ENCODE measurements at places on chromosomes 12 and 14. TPM values are rescaled to one million over a fixed set of nuclear protein-coding genes. Genes with fewer than 3 reads are reported as not detected.

DNA sequence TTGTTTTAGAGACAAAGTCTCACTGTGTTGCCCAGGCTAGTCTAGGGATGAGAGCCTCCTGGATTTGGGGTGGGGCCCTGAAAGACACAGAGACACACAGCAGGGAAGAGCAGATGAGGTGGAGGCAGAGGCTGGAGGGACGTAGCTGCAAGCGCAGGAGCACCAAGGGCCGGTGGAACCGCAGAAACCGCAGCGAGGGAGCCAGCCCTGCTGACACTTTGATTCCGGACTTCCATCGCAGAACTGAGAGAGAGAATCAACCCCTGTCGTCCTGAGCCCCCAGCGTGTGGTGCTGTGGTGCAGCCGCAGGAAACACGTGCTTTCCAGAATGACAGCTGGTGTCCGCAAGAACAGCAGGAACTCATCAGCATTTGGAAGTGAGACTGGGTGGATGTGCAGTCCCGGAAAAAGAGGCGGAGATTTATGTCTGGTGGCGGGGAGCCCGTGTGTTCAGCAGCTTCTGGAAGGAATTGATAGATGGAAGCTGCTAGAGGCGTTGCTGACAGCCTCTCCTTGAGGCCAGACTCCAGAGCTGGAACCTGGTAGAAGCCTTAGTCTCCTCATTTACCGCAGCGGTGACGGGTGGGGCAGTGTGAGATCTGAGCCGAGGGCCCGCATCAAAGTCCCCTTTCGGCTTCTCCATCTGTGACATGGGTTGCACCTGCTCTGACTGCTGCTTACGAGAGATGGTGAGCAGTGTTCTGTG lies 21.9 kb upstream of the KLC1 start:
- DNase-seq: peak; percentile 73

- DNase-seq: no peak
Observed at GRCh38 chr14:71591231-71591630, 341.0 kb upstream of the RGS6 start.

GRCh38 chr12:65800937-65801336 lies 23.3 kb upstream of the HMGA2 start:
- no peak for DNase-seq

DNA sequence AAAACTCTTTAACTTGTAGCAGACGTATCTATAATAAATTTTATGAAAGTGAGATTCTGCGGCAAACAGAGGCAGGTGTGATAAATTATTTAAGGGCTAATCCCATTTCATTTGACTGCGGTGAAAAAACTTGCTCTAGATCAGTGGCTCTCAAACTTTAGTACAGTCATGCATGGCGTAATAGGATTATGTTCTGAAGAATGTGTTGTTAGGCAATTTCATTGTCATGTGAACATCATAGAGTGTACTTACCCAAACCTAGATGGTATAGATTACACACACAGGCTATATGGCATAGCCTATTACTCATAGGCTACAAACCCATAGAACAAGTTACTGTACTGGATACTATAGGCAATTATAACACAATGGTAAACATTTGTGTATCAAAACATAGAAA lies 83.7 kb downstream of the HEATR5A start:
- DNase-seq: no peak

DNA sequence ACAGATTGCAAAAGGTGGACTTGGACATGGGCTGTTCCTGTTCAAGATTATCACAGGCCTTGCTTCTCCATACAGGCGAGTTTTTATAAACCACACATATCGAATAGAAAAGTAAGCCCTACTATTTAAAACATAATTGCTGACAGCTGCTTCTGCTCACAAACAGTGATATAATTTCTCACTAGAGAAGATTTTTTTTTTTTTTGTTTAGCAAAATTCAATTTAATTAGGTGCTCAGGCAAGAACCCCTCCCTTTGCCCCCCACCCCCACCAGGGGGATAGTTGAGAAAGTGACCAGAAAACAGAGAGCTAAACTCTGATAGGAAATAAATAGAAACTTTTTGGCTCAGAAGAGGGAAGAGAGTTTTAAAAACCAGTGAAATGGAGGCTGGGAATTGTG lies 132.8 kb upstream of the CRY1 start:
- DNase-seq: no peak

GRCh38 chr12:95942101-95942523 lies 302 bp downstream of the CCDC38 start:
- DNase-seq: peak; percentile 28

DNA sequence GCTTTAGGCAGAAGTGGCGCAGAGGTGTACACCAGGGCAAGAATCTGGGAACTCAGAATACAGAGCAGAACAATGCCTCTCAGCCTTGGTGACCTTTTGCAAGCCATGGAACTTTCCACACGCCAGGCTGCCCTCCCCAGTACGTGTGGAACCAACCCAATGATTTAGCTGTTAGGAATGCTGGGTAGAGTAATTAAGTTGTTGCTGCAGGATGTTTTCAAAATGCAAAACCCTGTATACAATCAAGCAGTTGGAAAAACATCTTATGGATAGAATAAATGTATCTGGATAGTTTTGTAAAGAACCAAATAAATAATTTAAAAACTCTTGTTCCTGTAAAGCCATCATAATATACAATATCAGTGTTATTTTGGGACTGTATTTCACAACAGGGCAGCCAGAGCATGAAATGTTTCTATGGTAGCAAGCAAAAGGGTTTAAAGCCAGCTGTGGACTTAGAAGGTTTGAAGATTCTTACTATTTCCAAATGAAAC lies 19.4 kb downstream of the PPP1R36 start:
- no peak for DNase-seq

GRCh38 chr14:96268431-96269358 lies 12.7 kb downstream of the BDKRB1 start:
- DNase-seq: no peak

GRCh38 chr12:125634813-125635212 lies 569.6 kb downstream of the AACS start:
- no peak for DNase-seq

GRCh38 chr12:106118-106591 lies 39.6 kb downstream of the IQSEC3 start:
- DNase-seq: no peak

GRCh38 chr14:93954516-93954830 lies 21.9 kb downstream of the ASB2 start:
- DNase-seq: no peak

DNA sequence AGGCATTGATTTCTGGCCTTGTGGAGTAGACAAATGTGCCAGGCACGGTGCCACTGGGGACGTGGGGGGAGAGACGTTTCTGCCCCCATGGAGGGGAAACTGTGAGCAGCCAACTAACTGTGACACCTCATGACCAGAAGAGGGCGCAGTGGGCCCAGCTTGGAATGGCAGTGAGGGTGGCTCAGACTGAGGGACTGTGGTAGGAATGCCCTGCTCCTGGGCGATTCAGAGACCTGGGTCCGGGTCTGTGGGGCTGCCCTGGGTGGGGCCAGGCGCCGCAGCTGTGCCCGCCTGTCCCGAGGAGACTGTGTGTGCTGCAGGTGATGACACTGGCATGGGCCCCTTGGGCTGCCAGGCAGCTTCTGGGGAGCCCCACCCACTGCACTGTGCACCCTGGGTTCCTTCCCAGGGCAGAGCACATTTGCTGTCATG lies 60.6 kb downstream of the SLC25A47 start:
- DNase-seq: peak; percentile 73

- no peak for DNase-seq
Observed at GRCh38 chr12:1928439-1929121, 10.1 kb upstream of the CACNA2D4 start.

DNA sequence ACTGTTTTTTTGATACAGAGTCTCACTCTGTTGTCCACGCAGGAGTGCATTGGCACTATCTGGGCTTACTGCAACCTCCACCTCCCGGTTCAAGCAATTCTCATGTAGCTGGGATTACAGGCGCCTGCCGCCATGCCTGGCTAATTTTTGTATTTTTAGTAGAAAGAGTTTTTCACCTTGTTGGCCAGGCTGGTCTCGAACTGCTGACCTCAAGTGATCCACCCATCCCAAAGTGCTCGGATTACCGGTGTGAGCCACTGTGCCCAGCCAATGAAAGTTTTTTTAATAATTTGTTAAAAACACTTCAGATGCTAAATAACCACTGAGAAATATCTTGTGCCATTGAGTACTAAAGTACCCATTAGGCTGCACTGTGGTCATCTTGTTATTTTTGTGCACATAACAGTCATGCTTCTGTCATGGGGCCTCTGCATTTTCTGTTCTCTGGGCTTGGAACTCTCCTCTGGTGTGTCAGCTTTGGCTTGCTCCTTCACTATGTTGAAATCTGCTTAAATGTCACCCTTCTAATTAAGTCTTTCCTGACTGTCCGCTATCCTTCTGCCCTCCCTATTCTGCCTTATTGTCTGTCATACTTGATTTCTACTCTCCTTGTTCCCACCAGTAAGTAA lies 105.1 kb downstream of the KTN1 start:
- DNase-seq: no peak

DNA sequence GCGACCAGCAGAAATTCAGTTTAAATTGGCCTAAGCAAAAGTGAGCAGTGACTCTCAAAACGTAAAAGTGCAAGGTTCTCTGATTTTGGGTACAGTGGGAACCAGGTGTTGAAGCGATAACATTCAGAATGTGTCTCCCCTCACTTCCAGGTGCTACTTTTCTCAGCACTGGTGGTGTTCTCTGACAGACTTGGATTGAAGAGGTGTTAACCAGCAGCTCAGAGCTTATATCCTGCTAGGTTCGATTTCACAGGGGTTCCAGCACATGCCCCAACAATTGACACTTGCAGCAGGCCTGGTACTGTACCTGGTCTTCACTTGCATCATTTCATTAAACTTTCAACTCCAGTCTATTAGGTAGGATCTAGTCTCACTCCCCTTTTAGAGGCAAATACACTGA lies 680.2 kb downstream of the VRK1 start:
- DNase-seq: no peak

DNA sequence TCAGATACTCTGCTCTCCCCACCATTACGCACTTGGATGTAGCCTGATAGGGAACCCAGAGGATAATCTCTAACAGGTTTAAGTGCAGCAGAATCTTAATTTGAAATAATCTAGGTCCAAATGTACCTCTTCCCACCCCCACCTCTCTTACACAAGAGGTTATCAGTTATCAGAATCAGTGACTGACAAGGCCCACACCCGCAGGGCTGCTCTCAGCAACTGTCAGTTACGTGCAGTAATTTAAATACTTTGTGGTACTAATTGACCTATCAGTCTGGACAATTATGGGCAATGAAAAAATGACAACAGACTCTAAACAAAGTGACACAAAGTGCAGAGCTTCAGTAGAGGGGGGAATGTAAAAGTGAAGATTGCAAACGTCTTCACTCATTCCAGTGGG lies 74.0 kb downstream of the CLIP1 start:
- no peak for DNase-seq

DNA sequence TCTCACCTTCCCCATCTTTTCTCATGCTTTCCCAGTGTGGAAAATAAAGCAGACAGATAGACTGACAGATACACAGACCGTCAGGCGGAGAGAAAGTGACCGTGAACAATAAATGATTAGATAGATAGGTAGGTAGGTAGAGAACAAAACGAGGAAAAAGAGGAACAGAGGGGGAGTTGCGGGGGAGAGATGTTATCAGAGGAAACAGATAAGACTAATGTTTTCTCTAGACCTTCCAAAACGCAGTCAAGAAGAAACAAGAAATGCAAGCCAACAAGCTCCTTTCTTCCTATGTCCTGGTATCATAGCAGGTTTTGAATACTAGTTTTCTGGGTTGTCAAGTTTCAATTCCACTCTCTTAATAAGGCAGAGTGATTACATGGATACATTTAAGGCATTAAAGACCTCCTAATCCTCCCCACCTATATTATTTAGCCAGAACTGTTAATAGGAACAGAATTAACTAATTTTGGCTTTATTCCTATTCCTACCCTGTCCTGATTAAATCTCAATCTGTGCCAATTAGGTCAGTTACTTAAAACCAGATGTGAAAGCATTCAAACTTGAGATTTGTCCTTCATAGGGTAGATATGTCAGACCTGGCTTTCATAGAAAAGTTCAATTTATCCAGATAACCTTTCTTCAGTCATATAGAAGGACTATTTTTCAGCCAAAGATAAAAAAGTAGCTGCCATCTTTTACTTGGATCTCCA lies 89.0 kb upstream of the PTPRR start:
- DNase-seq: no peak

GRCh38 chr12:133226690-133227089 lies 9.0 kb downstream of the ANHX start:
- no peak for DNase-seq

DNA sequence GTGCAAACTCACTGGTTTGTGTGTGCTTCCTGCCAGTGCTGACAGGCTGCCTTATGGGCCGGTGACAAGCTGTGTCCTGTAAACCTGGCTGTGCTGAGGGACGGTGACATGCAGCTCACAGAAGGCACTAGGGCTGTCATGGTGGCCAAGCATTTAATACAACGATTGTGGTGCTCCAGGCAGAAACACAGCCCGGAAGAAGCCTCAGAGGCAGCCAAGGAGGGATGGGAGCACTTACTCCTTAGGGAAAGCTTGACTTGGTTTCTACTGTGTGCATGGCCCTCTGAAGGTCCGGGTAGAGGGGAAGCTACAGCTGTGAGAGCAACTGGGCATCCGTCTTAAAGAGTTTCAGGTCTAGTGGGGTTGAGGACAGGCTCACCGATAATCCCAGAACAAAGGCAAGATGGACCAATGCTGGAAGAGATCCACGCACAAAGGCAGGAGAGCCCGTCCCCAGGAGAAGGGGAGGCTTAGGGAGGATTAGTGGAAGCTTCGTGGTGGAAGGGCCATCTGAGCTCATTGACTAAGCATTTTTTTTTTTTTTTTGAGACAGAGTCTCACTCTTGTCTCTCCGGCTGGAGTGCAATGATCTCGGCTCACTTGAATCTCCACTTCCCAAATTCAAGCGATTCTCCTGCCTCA lies 10.7 kb upstream of the MCRS1 start:
- no peak for DNase-seq

DNA sequence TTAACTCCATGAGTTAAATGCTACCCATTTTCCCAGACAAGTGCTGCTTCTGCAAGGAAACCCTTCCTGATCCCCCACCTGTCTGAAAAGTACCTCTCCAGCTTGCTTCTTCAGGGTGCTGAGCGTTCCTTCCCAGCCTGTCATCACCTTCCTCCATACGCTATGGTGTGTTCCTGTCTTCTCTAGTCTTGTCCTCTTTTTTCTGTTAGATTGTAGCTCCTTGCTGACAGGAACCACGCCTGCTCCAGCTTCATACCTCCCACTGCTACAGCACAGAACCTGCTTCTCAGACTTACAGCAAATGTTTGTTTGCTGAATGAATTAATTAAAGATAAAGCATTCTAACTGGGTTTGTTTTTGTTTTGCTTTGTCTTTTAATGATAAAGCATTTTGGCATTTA lies 39.1 kb downstream of the ERH start:
- no peak for DNase-seq

The A2M gene
- not detected for total RNA-seq

The PMCH gene
- total RNA-seq: not detected

The FOXN4 gene
- not detected for total RNA-seq

The ITGA7 gene
- total RNA-seq: 4.8 TPM

The CLSTN3 gene
- total RNA-seq: 21.8 TPM

The GYS2 gene
- not detected for total RNA-seq
